ENCODE measurements at places on chromosomes 7 and 10.

DNA sequence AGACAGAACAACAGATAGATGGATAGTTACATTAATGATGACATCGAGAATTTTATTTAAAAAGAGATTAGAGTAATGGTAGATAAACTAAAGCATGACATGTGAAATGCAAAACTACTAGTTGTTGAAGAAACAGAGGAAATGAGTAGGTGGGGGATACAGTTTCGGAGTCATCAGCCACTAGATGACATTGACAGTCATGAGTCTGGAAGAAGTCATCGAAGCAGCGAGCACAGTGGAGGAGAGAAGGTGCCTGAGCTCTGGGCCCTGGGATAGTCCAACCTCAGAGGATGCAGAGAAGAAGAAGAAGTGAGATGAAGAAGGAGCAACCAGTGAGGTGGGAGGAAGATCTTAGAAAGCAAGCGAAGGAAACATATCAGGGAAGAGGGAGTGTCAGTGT lies 20.2 kb upstream of the SEC61A2 start:
- DNase-seq: no peak

- no peak for DNase-seq
These were observed 81.1 kb downstream of the RUNDC3B start for GRCh38 chr7:87709258-87709657.

- no peak for DNase-seq
These were observed 342.4 kb downstream of the BBS9 start for GRCh38 chr7:33471636-33472242.

- DNase-seq: peak; percentile 4
These were observed 51.4 kb upstream of the ANLN start for GRCh38 chr7:36338256-36338655.

DNA sequence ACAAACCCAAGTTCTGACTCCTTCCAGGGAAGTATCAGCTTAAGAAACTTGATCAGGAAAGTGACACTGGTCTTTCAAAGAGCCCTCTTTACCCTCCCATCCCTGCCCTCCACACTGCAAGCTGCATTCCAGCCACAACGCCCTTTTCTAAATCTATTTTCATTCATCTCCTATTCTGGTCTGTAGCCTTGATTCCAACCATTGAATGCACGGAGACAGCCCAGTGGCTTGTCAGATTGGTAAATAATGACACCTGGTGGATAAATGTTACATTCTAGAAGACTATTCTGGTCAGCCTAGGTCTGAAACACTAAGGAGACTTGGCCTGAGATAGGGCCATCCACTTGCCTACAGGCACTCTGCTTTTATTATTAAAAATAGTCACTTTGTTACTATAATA lies 20.9 kb downstream of the MORN4 start:
- DNase-seq: peak; percentile 67

- peak; percentile 39 for DNase-seq
These were observed 582.7 kb downstream of the REEP3 start for GRCh38 chr10:64103750-64104470.

Measured in kidney tubule cell (primary cell).